ENCODE measurements at places on chromosomes 6 and 20.
A peak's percentile ranks its signal among the peaks of the same experiment; 100 is the strongest.

- no peak for DNase-seq
Observed at GRCh38 chr6:141532211-141532610, 600.5 kb upstream of the GJE1 start.

DNA sequence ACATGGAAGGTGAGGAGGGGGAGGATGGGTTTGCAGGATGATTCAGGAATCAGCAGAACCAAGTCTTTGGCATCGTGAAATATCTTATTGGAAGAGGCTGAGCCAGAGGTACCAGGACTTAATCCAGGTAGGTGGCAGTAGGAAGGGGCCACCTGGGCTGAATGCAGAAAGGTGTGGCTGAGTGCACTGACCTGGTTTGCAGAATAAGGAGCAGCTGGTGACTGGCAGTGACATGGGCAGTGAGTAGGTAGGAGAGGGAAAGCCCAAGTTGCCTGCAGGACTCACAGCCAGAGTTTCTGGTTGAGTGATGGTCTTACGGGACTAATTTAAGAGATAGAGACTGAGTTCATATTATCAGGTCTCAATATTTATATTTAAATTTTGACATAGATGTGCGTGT lies 1.1 kb upstream of the PBOV1 start:
- no peak for DNase-seq

GRCh38 chr6:14431385-14432330 lies 314.1 kb downstream of the CD83 start:
- no peak for DNase-seq

DNA sequence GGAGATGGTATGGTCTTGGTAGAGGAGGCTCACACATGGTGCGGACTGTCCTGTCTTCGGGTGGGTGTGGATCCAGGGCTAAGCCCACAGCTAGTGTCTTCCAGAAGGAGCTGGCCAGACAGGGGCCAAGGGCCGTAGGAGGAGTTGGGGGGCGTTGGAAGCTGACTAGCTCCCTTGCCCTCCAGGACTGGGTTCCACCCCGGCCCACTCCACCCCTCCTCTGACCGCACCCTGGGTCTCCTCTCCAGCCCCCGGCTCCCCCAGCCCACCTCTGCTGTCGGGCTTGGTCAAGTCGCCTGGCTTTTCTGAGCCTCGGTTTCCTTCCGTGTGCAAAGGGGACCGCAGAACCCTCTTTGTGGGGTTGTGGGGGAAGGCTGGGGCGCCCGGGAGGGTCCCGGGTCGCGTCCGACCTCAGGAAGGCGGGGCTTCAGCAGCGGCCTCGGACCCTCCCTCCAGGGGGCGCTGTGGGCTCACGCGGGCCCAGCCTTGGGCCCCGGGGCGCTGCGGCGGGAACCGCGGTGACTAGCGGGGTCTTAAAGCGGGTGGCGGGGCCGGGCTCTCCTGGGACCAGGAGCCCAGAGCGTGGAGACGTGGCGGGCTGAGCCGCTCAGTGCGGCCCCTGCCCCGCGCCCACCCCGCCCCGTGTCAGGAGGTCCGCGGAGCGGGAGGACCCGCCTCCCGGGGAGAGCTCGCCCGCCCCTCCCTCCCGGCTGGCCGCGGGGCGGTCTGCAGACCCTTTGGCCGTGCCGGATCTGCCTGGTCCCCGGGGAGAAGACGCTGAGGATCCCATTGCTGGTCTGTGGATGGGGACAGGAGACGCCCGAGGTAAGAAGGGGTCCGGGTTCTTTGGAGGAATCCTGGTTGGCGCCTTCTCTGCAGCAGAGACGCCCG lies 5.4 kb downstream of the NPBWR2 start:
- peak; percentile 66 for DNase-seq

DNA sequence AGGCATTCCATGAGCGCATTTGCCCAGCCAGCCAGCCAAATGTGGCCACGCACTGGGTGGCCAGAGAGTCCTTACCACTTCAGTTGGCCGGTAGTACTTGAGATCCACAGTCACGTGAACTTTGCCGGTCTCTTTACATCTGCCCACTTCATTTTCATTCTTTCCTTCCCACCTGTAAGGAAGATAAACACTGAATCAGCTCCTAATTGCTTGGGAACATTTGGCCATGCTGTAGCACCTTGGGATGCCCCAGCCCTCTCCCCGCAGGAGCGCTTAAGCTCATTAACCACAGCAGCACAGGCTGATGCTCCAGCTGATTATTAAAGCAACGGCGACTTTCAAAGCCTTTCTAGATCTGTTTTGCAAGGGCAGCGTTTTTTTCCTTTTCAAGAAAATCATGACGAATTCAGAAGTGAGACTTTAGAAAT lies 116.6 kb downstream of the FOXC1 start:
- no peak for DNase-seq

- no peak for DNase-seq
Observed at GRCh38 chr20:34177052-34177451, 64.2 kb upstream of the ASIP start.

GRCh38 chr6:152298055-152298647 lies 339.0 kb downstream of the SYNE1 start:
- DNase-seq: no peak

DNA sequence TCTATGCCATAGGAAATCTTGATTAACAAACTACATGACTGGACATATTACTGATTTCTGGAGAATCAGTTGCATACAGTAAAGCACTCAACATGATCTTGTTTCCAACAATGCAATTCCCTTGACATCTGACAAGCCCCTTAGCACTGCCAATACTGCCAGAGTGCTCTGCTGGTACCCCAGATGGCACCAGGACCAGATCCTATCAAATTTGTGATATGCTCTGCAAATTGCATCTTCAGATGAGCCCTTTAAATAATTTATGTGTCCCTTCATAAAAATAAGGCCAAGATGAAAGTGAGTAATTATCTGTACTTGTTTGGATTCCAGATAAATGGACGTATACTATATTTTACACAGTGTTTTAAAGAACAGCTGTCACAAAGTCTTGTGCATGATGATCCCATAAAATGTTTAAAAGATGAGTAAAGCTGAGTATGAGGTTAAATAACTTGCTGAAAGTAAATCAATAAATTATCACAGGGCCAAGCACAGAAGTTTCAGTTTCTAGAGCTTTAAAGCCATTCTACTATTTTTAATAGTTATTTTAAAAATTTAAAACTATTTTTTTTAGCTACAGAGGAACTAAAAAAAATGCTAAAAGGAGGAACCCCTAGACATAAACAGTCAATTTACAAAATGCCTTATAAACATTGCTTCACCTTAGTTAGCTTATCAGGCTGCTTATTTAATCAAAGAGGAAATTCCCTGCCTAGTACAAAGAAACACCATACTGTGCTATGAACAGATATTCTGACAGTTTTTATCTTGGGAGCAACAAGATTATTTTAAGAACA lies 42.1 kb downstream of the NUDT3 start:
- no peak for DNase-seq

- no peak for DNase-seq
Observed at GRCh38 chr6:132107896-132108295, 156.7 kb upstream of the CCN2 start.

DNA sequence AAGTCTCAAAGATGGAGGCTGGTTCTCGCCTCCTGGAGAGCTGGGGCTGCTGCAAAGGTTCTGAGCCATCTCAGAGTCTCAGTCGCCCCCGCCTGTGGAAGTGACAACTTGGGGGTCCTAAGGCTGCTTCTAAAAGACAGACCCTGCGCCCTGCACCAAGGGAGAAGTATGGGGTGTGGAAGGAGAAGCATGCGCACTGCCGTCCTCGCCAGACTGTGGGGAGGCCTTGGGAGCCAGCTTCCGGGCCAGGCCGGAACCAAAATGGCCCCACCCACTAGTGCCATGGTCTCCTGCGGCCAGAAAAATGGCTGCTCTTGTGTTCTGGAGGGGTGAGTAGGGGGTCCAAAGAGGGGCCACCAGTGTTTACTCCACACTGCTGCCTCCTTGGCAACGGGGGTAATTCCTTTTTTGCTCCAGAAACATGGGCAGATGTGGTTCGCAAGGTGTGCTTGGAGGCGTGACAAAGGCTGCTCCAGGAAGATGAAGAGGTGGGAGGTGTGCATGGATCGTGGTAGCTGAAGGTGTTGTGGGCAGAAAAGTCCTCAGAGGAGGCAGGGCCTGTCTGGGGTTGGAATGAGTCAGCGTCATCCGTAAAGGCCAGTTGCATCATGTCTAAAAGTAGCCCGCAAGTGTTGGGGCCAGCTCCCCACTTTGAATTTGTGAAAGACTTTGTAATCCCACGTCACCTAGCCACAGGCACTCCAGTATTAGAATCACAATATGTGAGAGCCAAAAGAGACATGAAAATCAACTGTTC lies 329.8 kb upstream of the SOX4 start:
- DNase-seq: no peak

- DNase-seq: no peak
Observed at GRCh38 chr6:111427341-111428116, 55.5 kb downstream of the REV3L start.

- no peak for DNase-seq
Observed at GRCh38 chr6:140354296-140354695, 979.8 kb upstream of the CITED2 start.
